Smooth muscle cell of bladder (primary cell): ENCODE measurements at places on chromosomes 2 and 18. TPM values are rescaled to one million over a fixed set of nuclear protein-coding genes. Genes with fewer than 3 reads are reported as not detected.

Gene MTCL1
- 20.5 and 23.5 TPM in 2 replicates for total RNA-seq

Gene REG1B
- total RNA-seq, result not detected in 2 replicates

Gene DYNAP
- total RNA-seq, result not detected in 2 replicates

Gene CXCR4
- 0.92 TPM in 1 of 2 replicates, not detected in the other for total RNA-seq

Gene GLI2
- 6.4 and 11.3 TPM in 2 replicates for total RNA-seq

Gene NEB
- total RNA-seq, result 0.14 and 0.18 TPM in 2 replicates

Gene GAREM2
- 0.43 and 0.65 TPM in 2 replicates for total RNA-seq

Gene ITGA4
- 18.3 and 41.4 TPM in 2 replicates for total RNA-seq

Gene KRTCAP3
- 0.18 TPM in 1 of 2 replicates, not detected in the other for total RNA-seq

Gene FAM161A
- 1.00 and 1.9 TPM in 2 replicates for total RNA-seq

Gene ZEB2
- total RNA-seq, result 39.4 and 41.1 TPM in 2 replicates

Gene FKBP1B
- total RNA-seq, result 7.0 and 9.4 TPM in 2 replicates

Gene CLEC4F
- total RNA-seq, result not detected in 2 replicates

Gene TET3
- 2.1 and 3.1 TPM in 2 replicates for total RNA-seq

Gene PRLH
- not detected in 2 replicates for total RNA-seq

Gene KCNG2
- 1.3 and 4.7 TPM in 2 replicates for total RNA-seq

Gene PLEKHA3
- total RNA-seq, result 3.7 and 5.6 TPM in 2 replicates

Gene AKAIN1
- total RNA-seq, result not detected in 2 replicates

Gene NCKAP5
- total RNA-seq, result 1.2 and 4.3 TPM in 2 replicates

Gene KIF1A
- not detected in 2 replicates for total RNA-seq

Gene PTH2R
- total RNA-seq, result under 0.01 TPM in 1 of 2 replicates, not detected in the other

Gene SERPINB4
- 0.14 and 0.46 TPM in 2 replicates for total RNA-seq

Gene DNAH7
- total RNA-seq, result 0.28 and 0.55 TPM in 2 replicates

Gene ASB1
- 17.1 and 24.0 TPM in 2 replicates for total RNA-seq

Gene RSAD2
- 0.14 and 0.55 TPM in 2 replicates for total RNA-seq

Gene MCEE
- total RNA-seq, result 23.0 and 24.7 TPM in 2 replicates

Gene CRYGD
- not detected in 2 replicates for total RNA-seq

Gene MOGAT1
- total RNA-seq, result not detected in 2 replicates

Gene EHD3
- 14.2 and 15.0 TPM in 2 replicates for total RNA-seq

Gene TMEM37
- 0.37 and 0.57 TPM in 2 replicates for total RNA-seq

Gene HOXD11
- total RNA-seq, result 0.14 and 0.18 TPM in 2 replicates

Gene POMC
- 0.57 and 2.8 TPM in 2 replicates for total RNA-seq

Gene KHK
- 0.43 and 0.55 TPM in 2 replicates for total RNA-seq

Gene ANKRD30B
- total RNA-seq, result under 0.01 and 0.09 TPM in 2 replicates

Gene SDC1
- total RNA-seq, result 16.8 and 30.7 TPM in 2 replicates

Gene EVA1A
- total RNA-seq, result 13.2 and 13.4 TPM in 2 replicates

Gene SPEG
- 3.7 and 9.8 TPM in 2 replicates for total RNA-seq

Gene SF3B1
- total RNA-seq, result 163 and 188 TPM in 2 replicates

Gene GCG
- total RNA-seq, result 0.14 TPM in 1 of 2 replicates, not detected in the other
